Stimulated activated CD8-positive, alpha-beta memory T cell treated with anti-CD3 and anti-CD28 coated beads, Interleukin-4, amount 100 ng/mL, for 48 hours (primary cell): ENCODE measurements at places on chromosomes 3 and 15.

GRCh38 chr3:56411166-56411565, 57.1 kb downstream of the ERC2 start:
- no peak for DNase-seq

GRCh38 chr15:60534546-60534945, 55.6 kb upstream of the ICE2 start:
- DNase-seq, result no peak

DNA sequence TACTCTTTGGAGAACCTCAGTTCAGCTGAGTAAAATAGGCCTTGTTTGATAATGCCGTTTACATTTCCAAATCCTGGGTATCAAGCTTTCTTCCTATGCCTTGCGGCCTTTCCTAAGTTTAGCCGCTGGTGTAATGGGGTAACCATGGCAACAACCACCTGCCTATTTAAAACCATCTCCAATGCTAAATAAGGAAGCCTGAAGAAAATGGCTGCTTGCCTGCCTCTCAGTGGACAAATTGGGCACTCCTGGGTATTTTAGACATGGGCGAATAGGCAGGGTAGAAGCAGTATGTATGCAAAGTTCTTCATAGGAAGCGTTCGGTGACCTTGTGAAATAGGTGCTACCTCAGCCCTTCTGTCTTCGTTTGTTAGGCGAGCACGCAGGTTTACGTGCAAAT, 122.7 kb downstream of the DGKG start:
- DNase-seq, result no peak

DNA sequence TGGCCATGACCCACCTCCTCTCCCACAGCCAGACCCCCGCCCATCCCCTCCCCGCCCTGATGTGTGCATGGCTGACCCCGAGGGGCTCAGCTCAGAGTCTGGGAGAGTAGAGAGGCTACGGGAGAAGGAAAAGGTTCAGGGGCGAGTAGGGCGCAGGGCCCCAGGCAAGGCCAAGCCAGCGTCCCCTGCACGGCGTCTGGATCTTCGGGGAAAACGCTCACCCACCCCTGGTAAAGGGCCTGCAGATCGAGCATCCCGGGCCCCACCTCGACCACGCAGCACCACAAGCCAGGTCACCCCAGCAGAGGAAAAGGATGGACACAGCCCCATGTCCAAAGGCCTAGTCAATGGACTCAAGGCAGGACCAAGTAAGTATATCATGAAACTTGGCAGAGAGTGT, 11.7 kb downstream of the MAP1A start:
- DNase-seq, result peak; percentile 2

DNA sequence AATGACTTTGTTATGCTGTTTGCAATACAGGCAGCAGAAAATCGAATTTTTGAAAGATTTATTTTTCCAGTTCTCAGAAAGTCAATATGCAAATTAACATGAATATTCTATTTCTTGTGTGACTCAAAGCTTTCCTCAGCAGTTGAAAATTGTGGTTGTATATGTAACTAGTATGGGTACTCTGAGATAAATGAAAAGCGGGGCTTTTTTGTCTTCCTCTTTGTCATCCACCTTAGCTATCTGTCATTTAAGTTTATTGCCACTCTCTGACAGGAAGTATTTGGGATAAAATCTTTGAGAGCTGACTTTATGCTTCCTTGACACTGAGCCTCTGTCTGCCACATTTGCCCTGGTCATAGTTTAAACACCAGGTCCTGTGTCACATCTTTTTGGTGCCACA, 91.5 kb downstream of the ATG7 start:
- DNase-seq, result no peak

DNA sequence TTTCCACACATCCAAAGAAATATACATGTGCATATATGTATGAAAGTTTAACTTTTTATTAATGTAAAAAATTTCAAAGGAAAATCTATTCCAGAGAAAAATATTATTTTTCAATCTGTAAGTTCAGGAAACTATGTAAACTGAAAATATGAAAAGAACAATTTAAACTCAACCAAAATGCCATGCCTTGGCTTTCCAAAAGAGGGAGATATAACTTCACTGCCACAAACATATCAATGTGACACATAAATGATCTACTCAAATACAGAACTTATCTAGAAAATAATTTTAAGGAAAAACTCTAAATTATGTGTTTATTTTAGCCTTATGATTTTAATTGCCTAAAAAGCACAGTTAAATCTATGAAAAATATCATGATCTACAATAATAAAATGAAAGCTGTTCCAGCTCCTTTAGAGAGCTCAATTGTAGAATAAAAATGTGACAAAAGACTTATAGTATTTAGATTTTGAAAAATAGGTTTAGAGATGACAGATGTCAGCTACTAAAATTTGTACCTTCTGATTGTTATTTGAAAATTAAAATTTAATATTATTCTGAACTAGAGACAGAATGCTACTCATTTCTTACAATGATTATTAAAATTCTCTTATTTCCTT, 94.8 kb downstream of the GBE1 start:
- DNase-seq, result no peak

DNA sequence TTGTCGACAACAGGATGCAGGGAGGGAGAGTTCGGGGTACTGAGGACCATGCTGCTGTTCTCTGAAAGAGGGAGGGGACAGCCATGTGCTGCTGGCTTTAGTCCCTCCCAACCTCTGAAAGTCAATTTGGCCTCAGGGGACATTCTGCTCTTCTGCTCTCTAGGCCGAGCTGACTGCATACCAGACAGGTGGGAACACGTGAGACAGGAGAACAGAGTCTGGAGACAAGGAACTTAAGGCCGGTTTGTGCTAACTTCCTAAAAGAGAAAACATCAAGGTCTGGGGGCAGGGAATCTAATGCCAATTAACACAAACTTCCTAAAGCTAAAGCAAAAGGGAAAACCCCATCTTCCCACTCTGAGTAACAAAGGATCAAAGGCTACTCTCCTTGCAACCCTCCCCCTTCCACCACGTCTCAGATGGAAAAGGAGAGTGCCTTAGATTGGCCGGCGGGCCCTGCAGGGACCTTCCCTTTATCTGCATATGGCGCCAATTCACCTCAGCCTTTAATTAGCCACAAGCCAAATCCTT, 41.0 kb downstream of the SLCO2A1 start:
- DNase-seq, result no peak

- no peak for DNase-seq
These were observed 15.0 kb upstream of the TBL1XR1 start for GRCh38 chr3:177212278-177212610.

DNA sequence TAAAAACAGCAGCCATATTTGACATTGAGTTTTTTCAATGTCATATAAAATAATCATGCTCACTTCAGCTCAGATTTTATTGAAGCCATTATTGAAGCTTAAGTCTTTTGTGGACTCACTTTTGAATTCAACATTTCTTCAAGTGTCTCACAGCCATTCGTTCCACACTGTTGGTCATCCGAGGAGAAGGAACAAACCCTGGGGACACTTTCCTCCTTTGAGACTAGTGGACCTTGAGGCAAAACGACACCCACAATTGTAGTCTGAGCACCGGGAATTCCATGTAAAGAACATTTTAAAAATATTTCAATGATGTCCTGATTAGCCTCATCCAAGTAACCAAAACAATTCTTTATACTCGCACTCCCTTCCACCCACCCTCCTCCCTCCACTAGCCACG, 174.7 kb downstream of the CD47 start:
- DNase-seq, result no peak

DNA sequence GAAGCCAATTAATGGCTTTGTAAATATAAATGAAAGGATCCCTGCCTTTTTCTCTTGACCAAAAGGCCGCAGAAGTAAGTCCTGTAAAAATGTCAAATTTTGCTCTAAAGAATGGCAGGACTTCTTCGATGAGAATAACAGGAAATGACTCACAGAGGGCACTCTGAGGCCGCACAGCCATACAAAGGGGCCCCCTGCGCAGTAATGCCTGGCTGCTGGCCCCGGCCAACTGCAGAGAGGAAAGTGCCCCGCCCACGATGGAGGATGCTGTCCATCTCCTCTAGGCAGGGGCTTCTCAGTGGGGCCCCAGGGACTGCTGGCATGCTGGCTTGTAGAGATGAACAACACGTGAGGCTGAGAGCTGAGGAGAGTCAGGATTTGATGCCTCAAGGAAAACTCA, 18.1 kb upstream of the SCN10A start:
- DNase-seq, result peak; percentile 64

- no peak for DNase-seq
These were observed 134.6 kb downstream of the ATP8B4 start for GRCh38 chr15:49984436-49984835.

DNA sequence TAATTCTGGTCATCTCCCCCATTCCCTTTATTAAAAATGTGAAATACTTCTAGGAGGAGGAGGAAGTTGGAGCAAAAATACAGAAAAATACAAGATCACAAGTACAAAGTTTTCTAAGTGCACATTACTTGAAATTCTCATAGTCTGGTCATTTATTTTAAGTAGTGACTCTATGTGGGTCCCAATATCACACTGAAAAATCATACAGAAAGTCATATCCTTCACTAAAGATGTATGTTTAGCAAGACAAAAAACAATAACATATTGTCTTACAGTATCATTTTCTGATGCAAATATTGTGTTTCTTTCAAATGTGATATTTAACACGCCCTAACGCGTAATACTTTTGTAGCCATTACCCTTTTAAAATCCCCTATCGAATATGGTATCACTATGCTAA, 2.5 kb downstream of the ALDH1A2 start:
- no peak for DNase-seq

DNA sequence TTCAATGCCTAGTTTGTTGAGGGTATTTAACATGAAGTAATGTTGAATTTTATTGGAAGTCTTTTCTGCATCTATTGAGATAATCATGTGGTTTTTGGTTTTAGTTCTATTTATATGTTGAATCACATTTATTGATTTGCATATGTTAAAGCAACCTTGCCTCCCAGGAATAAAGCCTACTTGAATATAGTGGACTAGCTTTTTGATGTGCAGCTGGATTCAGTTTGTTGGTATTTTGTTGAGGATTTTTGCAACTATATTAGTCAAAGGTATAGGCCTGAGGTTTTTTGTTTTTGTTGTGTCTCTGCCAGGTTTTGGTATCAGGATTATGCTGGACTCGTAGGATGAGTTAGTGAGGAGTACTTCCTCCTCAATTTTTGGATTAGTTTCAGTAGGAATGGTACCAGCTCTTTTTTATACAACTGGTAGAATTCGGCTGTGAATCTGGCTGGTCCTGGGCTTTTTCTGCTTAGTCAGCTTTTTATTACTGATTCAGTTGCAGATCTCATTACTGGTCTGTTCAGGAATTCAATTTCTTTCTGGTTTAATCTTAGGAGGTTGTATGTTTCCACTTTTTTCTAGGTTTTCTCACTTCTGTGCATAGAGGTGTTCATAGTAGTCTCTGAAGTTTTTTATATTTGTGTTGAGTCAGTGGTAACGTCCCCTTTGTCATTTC, 209.8 kb upstream of the RBMS3 start:
- DNase-seq, result no peak

DNA sequence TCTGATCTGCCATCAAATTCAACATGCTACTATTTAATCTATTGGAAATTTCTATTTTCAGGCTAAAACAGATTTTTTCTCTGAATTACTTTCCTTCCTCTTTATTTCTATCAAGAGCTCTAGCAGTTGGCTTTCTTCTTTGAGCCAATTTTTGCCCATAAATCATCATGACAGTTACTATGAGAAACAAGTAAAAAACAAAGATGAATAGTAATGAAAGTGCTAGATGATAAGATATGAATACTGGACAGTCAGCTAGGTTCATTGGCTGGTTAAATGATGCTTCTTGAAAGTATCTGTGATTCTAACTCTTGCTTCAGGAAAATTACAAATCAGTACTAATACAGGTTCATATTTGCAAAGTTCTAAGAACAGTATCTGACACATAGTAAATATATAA, 38.6 kb upstream of the NANOGP8 start:
- DNase-seq, result no peak

DNA sequence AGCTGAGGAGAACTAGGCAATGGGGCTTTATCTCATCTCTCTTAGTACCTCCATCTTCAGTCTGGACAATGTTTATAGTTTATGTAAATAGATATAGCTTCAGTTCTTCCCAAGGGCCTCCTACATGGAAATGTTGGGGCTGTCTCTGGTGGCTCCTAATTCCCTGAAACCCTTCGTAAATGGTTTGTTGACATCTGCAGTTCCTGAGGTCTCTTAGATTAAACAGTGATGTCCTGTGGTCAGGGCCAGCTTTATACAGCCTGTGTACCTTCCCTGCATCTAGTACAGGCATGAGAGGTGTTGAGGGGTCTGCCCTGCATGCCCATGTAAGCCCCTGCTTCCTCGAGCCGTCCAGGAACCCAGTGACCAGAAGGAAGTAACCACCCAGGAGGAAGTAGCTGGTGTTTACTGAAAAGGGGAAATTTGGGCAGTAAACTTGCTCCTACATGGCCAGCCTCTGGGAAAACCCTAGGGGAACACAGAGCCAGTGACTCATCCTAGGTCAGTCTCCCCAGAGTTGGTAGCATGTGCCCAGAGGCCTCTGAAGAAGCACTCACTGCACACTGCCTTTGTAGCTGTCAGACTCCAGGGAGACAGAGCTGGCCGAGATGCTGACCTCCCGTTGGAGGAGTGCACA, 4.7 kb upstream of the TBC1D2B start:
- DNase-seq, result no peak

DNA sequence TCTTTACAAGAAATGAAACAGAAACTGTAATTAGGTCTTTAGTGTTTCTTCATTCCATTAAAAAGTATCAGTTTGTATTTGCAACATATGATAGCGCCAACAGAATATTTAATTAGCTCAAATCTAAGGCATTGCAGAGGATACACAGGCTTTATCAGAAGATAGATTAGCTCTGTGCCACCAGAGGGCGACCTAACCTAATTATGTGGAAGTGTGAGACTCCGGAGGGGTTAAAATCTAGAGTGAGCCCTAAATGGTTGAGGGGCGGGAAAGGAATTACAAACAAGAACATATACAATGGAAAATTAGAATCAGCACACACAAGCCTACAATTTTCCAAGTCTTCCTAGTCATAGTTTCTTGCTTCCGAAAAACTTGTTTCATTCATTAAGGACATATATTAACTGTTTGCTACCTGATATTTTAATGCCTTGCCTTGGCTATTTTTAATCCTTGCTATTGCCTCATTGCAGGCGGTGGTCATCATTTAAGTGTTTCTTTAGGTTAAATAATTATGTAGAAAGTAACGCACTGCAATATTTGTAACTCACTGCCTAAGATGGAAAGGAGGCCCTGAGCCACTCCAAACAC, 18.0 kb upstream of the RYR3 start:
- peak; percentile 76 for DNase-seq

DNA sequence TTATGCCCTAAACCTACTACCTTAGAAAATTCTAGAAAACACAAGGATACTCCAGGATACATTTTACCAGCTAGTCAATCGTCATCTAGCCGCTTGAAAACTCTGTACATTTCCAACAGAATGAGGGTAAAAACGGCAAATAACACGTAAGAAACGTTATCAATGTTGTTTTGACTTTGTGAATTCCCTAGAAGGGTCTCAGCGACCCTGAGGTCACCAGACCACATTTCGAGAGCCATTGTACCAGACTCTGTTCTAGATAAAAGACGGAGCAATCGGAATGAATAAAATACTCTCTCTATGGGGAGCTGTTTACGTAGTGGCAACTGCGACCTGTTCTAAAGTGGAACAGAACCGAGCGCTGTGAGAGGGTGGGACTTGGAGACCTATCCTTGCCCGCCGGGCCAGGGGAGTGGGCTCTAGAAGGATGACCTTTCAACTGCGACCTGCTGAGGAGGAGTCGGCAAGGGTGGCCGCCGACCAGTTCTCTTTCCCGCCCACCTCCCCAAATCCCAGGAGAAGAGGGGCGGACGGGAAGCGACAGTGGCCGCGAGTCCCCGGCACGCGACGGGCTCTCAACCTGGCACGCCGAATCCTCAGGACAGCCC, 778 bp upstream of the AP4E1 start:
- DNase-seq, result peak; percentile 66
